ENCODE measurements at places on chromosomes 6 and 20.
A peak's percentile ranks its signal among the peaks of the same experiment; 100 is the strongest.

- peak; percentile 92 for DNase-seq
Measured at GRCh38 chr6:31546339-31546957, at the start of gene ATP6V1G2. ATP6V1G2 (minus strand) TSS chr6:31546608; CDS start chr6:31546559, 49 bp downstream.

DNA sequence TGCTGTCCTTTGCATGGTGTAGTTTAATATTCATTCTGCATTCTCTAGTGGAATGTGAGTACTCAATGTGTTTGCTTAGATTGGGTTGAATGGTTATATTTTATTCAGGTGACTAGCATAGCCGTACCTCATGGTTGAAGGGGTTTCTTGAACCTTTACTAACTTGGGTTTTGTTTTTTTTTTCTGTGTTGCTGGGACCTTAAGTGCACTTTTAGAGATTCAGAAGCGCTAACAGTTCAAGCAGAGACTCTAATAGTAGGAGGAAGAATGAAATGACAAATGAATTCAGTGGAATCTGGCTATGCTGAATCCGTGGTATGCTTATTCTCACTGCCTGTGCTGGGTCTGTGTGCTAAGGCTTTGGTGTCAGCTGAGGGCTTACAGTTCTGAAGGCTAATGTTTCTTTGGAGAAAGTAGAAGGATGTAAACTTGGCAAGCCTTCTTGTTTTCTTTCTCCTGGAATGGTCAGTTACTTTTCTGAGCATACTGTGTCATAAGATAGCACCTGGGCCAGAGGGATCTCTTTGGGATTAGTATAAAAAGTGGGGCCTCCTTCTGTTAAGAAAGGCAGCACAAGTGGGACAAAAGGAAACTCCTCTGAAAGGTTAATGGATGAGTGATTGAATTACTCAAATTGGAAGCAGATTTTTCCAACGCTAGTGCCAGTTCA, 28.7 kb downstream of the RNF144B start:
- DNase-seq, result no peak

DNA sequence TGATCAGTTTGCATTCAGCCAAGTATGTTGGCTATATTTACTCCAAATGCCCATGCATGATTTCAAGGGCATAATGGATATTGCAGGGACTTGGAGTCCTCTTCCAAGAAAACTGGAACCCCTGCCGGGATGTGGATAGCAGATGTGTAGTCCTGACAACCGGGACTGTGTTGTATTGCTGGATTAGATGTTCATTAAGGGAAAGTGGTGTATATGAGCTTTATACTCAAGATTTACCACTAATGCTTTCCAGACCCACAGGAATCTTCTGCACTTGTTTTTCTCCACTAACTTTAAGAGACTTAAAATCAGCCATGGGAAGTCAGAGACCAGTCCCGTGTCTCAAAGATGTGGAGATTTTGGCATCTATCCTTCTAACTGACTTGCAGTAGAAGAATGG, 770.9 kb downstream of the HDGFL1 start:
- no peak for DNase-seq

DNA sequence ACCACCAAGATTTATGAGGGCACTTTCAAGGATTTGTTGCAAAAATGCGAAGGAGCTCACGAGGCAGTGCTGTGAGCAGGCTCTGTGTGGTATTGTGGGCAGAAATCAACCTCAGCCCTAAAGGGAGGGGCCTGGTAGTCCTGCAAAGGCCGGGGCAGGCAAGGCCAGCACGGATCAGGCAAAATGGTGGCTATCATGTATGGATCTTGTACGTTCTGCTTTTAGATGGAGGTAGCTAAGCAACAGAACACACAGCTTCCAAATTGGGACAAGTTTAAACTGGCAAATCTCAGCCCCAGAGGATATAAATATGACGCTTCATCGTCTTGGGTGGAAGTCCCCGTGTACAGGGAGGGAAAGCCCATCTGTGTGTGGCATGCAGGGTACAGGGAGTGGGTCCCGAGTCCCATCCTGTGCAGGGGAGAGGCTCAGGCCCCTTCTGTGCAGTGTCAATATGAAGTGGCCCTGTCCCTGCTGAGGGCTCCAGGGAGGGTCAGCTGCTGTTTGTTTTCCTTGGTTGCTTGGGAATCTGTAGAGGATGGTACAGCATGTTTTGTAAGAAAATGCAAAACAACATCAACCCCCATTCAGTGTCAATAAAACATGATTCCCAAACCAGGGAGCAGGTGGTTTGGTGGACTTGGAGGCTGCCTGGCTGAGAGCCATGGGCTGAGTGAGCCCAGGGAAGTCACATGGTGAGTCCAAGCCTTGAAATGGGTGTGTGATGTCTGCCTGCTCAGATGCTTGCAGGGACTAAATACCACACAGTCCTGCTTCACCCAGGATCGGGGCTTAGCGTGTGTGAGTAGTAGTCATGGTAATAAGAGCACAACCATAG, 113.0 kb downstream of the SYCP2 start:
- DNase-seq, result no peak
